Stimulated activated CD4-positive, alpha-beta T cell treated with anti-CD3 and anti-CD28 coated beads, Interleukin-4, amount 100 ng/mL, for 1 hour (primary cell): ENCODE measurements at places on chromosomes 16 and 17.

DNA sequence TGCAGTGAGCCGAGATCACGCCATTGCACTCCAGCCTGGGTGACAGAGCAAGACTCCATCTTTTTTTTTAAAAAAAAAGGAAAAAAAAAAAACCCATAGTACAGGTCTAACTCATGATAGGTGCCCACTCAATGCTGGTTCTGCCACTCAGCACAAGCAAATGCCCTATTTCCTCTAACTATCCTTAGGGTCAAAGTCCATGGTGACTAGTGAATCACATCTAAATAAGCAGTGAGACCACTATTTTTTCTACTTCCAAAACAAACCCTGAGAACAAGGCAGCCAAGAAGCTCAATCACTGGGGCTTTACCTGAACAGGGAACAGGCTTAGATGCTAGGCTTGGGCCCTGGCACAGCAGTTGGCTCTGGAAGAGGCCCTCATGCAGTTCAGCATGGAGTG is 3.4 kb downstream of the BLTP2 start:
- DNase-seq = no peak

GRCh38 chr16:76278980-76279379 is 1.8 kb downstream of the CNTNAP4 start:
- no peak for DNase-seq

GRCh38 chr17:13544292-13544691 is 57.4 kb downstream of the HS3ST3A1 start:
- no peak for DNase-seq

DNA sequence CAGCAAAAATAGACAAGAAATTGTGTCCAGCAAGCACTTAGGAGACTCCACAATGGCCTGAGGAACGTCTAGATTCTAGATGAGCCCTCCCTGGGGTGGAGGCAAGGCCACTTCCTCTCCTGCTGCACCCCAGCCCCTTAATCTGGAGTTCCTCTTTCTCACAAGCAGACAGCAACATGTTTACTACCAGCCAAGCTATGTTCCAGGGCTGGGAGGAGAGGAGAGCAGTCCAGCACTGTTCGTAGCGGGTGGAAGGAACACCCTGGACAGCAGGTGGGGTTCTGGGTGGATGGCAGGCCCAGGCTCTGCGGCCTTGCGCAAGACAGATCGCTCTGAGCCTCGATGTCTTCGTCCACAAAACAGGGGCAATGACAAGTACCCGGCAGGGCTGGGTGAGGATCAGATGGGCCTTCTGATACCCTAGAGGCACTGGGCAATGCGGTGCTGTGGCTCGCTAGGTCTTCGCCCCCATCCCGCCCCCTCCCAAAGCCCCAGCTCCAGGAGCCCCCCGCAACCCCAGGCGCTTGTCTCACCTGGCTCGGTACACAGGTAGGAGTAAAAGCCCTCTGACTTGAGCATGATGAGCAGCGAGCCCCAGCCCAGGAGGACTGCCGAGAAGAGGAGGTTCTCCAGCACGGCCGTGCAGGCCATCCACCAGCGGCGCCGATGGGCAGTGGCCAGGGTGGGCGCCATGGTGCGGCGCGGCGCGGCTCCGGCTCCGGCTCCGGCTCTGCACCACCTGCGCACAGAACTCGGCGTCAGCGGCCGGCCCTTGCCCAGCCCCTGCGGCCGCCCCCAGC is 1.3 kb downstream of the SLC43A2 start:
- DNase-seq = no peak

DNA sequence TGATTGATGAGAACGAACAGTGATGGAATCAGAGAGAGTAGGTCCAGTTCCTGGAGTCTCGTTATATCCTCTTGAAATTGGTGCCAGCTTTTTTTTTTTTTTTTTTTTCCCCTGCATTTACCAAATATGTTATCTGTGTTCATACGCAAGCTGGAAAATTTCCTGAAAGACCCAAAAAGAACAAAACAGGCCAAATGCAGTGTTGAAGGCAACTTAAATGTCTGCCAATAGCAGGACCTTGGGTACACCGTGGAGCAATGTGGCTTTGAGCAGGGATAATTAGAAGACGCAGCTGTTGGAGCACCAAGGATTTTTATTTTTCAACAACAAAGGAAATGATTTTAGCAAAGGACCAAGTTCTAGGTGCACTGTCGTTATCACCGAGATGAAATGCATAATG is 105.0 kb downstream of the ABCC6 start:
- DNase-seq = no peak

- DNase-seq = no peak
These were observed 76.5 kb upstream of the GSE1 start for GRCh38 chr16:85536411-85537330.

DNA sequence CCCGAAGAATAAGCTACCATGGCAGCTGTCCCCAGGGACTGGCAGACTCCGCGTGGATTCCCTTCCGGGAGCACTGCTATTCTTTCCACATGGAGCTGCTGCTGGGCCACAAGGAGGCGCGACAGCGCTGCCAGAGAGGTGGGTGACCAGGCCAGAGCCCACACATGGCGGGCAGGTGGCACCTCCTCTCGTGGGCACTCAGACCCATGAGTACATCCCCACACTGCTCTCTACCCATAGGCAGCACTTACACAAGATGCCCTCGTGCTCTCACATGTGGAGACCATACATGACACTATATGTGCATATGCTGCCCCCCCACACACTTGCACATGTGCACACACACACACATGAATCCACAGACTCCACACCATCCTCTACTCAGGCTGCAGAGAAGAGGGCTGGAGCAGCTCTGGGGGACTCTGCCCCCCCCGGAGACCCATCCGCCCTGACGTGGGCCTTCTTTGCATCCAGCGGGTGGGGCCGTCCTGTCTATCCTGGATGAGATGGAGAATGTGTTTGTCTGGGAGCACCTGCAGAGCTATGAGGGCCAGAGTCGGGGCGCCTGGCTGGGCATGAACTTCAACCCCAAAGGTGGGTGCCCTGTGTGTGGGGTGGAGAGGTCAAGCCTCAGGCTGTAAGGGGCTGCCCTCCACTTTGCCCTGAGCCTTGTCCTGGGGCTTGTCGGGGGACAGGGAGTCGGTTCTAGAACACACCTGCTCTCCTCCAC is 62.9 kb downstream of the MRC2 start:
- DNase-seq = no peak

- DNase-seq = no peak
These were observed 43.8 kb downstream of the ELAC2 start for GRCh38 chr17:12974005-12974531.

GRCh38 chr16:27366687-27367460 is 35.1 kb upstream of the IL21R start:
- peak; percentile 56 for DNase-seq

DNA sequence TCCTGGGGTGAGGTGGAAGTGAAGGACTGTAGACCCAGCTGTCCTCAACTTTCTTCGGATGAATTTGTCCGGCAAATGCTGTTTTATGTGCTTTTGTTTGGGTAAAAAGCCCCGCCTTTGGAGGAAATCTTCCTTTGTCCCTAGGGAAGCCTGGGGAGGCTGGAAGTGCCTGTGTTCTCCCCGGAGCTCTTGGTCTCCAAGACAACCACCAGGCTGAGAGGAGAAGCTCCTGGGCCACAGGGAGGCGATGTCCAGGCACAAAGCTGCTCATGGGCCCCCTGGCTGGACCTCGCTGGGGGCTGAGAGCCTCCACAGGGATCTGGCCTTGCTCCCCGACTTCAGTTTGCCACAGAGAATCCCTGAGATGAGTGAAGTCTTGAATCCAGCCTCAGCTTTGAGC is 293.1 kb upstream of the N4BP1 start:
- DNase-seq = no peak

- DNase-seq = no peak
These were observed 57.6 kb downstream of the RAB11FIP4 start for GRCh38 chr17:31449111-31449510.

- no peak for DNase-seq
These were observed 27.1 kb downstream of the HOXB1 start for GRCh38 chr17:48503747-48504146.

DNA sequence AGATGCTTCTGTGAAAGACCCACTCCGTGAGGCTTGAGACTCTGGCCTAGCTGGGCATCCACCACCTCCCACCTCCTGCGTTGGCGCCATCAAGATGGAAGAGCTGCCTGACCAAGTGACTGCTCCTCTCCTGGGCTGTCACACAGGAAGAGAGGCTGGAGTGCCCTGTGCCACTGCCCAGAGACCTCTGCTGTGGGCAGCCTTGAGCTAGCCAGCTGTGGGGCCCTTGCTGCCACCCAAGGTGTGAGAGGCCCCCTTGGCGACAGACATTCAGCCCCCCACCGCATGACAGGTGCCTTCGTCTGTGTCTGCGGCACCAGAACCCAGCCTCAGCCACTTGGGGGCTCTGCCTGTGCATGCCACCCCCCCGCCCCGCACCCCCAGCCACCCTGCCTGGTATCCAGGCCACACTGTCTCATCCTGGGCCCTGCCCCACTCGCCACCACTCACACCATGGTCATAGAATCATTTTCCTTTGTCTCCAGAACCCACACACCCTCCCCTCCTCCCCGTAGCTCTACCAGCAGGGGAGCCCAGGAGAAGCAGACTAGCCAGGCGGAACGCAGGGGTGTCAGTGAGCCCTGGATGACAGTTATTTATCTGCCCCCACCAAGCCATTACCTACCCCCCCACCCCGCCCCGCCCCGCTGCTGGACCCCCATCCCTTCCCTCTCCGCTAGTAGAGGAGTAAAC is 120.9 kb upstream of the LHX1 start:
- DNase-seq = no peak

GRCh38 chr16:85634747-85635544 is 21.8 kb downstream of the GSE1 start:
- DNase-seq = no peak

GRCh38 chr16:31707743-31708335 is 165.8 kb upstream of the ZNF267 start:
- DNase-seq = no peak

DNA sequence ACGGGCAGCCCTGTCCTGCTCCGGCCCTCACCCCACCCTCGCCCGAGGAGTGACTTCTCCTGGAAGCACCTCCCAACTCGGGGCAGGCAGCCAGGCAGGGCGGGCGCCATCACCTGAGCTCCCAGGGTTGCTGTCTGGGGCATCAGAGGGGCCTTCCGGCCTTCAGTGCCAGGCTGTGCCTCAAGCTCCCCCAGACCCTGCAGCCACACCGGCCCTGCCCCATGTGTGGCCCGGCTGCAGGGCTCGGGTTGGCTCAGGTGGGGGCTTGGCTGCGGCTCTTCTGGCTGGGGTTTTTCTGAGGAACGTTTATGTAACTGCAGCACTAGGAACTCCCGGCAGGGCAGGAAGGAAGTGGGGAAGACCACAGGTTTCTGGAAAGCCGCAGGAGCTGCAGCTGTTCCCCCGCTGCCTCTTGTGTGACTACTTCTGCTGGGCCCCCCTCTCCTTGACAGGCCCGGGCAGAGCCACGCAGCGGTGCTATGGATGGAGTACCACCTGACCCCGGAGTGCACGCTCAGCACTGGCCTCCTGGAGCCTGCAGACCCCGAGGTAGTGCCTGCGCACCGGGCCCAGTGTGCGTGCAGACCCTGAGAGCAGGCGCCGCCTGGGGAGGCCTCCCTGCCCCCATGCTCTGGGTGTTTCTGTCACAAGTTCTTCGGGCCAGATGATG is 45.6 kb downstream of the PRMT7 start:
- DNase-seq = peak; percentile 56

DNA sequence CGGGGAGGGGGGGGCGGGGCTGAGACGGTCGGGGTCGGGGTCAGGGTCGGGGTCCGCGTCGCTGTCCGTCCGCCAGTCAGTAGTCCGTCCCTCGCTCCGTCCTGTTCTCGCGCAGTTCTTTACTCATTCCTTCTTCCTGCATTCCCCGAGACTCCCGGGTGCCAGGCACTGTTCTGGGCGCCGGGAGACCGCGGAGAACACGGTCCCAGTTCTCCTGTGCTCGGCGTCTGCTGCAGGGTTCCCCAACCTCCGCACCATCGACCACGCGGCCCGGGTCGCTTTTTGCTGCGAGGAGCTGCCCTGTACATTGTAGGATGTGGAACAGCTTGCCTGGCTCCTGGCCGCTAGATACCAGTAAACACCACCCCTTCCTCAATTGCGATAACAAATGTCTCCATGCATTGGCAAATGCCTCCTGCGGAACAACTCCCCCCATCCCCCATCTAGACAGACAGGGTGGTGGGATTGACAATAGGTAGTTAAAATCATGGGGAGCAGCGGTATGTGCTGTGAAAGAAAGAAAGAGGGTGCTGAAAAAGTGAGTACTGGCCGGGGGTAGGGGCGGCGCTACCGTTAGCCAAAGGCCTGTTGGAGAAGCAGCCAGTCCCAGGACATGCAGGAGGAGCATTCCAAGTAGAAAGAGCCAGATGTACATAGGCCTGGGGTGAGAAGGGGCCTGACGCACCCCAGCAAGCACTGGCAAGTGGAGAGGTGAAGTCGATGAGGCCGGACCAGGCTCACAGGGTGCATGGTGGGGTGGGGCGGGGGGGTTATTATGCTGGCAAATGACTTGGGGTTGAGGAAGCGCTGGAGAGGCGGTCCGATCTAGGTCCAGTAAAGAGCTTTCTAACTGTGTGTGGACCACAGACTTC is 631 bp downstream of the TRAF7 start:
- peak; percentile 16 for DNase-seq

GRCh38 chr17:70169709-70170597 is 621 bp downstream of the KCNJ2 start:
- DNase-seq = no peak

- DNase-seq = no peak
These were observed 776.1 kb downstream of the KCNJ2 start for GRCh38 chr17:70945386-70945785.

DNA sequence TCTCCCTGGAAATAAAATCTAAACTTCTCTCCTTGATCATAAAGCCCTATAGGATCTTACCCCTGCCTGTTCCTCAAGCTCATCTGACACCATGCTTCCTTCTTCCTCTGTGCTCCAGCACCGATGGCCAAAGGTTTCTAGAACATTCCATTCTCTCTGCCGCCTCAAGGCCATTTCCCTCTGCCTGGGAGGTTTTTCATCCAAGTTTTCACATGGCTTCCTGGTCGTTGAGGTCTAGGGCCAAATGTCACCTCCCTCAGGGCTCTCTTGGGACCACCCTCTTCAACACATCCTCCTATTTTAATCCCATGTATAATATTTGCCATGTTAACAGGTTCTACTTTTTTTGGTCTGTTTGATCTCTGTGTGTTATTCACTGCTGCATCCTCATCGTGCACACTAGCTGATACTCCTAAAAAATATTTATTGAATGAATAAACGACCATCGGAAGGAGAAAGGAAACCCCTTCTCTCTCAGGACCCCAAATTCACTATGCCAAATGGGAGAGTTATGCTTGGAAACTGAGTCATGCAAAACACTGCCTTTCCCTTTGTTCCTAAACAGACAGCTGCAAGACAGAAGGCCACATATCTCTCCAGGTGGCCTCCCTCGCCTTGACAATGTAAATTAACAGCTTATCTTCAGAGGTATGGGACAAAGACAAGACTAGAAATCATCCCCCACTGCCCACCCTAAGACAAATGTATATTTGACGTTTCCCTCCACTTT is 78.5 kb downstream of the XYLT1 start:
- no peak for DNase-seq
